ENCODE measurements at places on chromosomes 4 and X.

DNA sequence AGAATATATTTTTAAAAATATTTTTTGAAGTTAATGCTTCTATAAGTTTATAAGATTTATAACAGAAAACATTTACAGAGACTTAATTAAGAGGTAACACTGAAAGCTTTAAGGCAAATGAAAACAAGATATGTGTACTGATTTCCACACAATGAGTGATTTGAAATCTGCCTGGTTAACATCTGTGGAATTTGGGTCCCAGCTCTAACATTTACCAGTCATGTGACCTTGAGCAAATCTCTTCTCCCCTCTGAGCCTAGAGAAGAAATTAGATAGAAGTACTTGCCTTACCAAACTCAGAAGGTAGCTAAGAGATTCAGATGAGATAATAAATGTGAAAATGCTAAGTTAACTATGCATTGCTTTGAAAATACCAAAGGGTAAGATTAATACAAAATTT is 458.8 kb upstream of the LCORL start:
- no peak for DNase-seq

DNA sequence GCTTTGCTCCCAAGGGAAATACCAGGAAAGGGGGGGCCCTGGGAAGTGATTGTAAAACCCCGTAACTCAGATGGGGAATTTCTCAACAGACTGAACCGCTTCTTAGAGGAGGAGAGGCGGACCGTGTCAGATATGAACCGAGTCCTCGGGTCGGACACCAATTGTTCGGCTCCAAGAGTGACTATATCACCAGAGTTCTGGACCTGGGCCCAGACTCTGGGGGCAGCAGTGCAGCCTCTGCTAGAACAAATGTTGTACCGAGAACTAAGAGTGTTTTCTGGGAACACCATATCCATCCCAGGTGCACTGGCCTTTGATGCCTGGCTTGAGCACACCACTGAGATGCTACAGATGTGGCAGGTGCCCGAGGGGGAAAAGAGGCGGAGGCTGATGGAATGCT is 1.0 kb downstream of the PNMA3 start:
- no peak for DNase-seq

DNA sequence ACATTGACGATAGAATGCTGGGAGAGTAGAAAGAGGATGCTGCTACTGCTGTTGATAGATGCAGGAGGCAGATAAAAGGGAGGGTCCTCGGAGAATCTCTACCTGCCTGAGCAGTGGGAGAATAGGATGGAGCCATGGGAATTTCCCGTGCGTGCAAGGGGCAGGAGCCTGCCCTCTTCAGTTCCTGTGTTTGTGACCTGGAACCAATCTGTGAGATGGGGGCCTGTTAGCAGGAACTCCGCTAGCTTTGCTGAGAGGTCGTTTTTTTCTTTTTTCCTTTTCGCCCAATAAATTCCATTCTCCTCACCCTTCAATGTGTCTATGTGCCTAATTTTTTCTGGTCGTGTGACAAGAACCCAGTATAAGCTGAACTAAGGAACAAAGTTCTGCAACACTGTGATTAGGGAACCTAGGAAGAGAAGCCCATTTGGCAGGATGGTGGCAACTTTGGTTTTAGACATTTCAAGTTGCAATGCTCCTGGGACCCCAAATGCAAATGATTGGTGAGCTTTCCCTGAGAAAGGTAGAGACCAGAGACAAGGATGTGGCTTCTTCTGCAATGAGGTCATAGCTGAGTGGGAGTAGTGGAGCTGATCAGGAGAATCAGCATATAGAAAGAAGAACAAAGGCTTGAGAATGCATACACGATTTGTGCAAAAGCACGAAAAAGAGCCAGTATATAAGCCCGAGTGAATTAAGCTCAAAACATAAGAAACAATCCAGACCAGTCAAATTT is 23.9 kb downstream of the SLC39A8 start:
- no peak for DNase-seq

GRCh38 chr4:165610679-165611437 is 232.1 kb downstream of the CPE start:
- no peak for DNase-seq

DNA sequence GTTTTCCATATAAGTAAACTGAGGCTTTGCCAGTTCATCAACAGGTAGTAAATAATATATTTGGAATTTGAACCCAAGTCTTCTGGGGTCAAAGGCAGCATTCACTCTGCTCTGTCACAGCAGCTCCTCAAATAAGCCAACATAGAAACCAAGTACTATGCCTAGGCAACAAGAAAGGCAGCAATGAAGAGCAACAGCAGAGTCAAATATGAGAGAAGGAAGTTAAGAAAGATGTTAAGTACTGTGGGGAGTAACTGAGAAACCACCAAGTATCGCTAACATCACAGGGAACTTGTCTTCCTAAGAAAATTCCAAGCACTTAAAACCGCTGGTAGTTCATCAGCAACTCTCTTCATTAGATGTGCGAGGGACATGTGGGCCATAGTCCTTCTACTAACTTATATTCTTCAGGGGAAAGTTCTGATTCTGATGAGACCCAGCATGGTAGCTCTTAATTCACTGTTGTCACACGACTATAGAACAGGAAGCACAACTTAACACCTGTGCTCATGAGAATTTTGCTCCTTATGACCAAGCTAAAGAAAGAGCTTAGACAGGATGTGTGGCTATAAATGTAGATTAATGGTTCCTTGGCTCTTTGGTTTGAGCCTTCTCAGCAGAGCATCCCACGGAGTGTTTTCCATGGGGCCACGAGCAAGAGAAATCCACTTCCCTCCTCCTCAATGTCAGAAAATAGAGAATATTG is 107.8 kb downstream of the AR start:
- no peak for DNase-seq

DNA sequence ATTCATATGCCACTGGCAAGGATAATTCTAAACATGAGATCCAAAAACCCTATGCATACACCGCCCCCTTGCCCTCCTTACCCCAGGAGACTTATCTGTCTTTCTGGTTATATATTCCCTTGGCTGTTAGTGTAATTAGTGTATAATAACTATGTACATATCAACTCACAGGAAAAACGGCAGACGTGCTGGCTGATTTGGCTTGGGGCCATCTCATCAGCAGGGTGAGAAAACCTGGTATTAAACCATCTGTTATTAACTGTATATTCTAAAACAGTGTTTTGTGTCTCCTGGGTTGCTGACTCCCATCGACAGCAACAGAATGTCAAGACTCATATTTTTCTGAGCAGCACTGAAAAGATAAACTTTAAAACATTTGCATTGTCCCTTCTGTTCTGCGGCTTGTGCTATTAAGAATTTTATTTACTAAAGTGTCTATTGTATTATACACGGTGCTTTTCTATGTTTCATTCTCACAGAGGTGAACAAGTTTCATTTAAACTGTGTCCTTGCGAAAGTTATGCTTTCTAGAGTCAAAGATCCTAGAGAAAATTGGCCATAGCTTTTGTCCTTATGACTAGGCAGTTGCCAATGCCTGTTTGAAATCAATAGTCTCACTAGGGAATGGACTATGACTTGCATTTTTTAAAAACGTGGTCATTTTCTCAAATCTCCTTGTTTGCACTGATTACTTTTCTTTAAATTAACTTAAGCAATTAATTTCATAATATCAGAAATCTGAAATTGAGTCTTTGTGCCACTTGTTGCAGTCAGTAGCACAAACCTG is 211.5 kb upstream of the MID1 start:
- DNase-seq: no peak

DNA sequence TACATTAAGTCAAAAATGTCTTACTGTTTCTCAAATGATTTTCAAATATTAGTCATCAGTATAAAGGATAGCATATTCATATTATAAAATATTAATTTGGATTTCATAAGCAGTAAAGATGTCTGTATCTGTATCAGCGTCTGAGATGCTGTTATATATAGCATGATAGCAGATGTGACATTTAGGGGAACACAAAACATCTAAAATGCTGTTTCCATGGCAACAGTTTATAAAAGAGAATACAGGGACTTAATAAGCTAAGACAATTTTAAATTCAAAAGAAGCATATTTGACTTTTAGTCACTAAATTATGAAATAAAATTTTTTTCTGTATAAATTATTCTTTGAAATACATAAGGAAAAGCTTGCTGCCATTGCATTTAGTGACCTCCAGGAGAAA is 432.2 kb downstream of the PDGFC start:
- DNase-seq: no peak

DNA sequence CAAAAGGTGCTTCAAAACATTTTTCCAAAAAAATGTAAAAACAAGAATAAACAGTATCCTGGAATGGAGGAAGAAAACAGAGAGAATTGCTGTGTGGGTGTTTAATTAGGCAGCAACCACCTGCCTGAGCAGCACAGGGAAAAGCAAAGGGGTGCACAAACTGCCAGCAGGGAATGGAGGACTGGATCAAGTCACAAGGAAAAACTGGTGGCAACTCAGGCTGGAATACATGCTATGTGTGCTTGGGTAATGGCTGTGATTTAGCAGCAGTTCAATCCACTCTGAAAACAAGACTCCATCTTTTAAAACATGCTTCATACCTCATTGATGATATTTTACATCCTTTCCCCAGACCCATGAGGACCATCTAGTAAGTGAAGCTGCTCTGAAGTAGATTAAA is 179.5 kb downstream of the HS6ST2 start:
- DNase-seq: no peak

- no peak for DNase-seq
Measured at GRCh38 chr4:113116414-113117357, 67.2 kb downstream of the ANK2 start.

All from activated CD8-positive, alpha-beta memory T cell treated with anti-CD3 and anti-CD28 coated beads, Interleukin-2, amount 50 U/mL, for 4 hours (primary cell).